ENCODE measurements at places on chromosomes 7 and 10.

DNA sequence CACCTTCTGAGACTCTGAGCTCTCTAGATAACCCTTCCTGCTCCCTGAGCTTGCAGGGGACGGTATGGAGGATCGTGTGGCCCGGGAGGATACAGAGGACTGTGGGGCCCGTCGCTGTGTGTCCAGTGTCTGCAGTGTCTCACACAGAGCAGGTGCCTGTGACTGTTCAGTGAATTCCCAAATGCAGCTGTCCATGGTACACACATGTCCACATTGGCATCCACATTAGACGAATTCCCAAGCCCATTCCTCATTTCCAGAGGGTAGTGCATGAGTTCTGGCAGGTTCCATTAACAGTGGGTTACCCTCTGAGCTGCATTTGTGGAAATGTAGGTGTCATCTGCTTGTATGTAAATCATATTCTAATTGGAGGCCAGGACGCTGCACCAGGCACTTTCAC lies 39.5 kb downstream of the WDFY4 start:
- no peak for DNase-seq

DNA sequence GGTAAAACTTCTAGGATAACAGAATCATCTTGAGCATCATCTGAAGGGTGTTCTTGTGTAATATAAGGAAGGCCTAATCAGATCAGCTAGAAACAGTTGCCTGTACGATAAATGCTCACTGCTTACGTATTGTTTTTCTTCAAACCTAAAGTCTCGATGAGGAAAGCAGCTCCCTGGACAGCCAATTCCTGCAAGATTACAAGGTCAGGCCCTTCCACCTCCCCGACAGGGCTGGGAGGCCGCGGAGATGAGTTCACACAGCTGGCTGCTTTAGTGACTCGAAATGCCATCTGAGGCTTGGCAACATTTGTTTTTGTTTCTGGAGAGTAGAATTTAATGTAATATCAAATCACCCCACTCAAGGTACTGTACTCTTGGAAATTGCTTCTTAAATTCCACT lies 95.1 kb upstream of the PFKP start:
- no peak for DNase-seq

- no peak for DNase-seq
Observed at GRCh38 chr7:150314639-150315239, 8.4 kb upstream of the LRRC61 start.

DNA sequence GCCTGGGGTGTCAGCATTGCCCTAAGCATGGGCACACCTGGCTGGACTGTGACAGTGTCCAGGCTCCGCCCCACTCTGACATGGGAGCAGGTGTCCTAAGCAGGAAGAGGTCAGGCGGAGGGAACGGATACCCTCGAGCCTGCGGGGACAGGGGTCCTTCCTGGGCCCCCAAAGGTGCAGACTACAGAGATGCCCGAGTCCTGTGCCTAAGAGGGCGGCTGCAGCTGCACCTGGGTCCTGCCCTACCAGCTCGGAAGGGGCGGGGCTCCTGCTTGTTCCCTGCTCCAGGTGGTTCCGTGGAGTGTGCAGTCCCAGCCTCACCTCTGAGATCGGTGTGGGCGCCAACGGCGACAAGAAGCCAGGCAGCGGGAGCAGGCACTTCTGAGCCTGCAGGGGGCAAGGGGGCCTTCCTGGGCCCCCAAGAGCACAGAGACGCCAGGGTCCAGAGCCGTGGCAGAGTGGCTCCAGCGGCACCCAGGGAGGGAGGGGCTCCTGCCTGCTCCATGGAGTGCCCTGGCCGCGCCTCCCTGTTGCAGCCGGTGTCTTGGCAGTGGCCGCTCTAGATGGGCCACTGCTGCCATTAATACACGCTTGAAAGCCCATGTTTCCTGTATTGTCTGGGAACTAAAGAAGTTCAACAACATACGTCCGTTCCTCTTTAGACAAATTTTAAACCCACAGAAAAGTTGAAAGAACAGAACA lies 64.5 kb upstream of the CACNA2D1 start:
- peak; percentile 61 for DNase-seq

GRCh38 chr10:2143213-2143835 lies 406.0 kb upstream of the ADARB2 start:
- no peak for DNase-seq

DNA sequence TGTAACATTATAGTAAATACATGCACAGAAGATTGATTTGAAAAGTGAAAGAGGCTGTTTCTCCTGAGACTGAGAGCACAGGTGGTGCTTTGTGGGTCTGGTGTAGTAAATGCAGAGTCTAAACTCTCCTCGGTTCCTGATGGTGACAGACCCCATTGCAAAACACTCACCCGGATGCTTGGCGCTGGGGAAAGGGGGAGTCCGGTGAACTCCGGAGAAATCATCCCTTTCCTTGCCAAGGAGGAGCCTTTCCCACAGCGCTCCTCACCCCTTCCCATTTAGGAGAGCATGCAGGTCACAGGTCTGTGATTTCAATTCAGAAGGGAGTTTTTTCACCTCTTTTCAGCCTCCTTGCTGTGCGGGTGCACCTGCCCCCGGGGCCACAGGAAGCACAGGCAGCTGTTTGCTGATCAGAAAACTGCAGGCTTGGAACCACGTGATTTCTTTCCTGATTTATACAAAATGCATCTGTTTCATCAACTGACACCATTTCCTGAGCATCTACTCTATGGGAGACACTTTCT lies 75.6 kb upstream of the LYZL2 start:
- peak; percentile 15 for DNase-seq

All from NCI-H187 (cell line).